ENCODE measurements at places on chromosomes 3 and 15.
A peak's percentile ranks its signal among the peaks of the same experiment; 100 is the strongest.

DNA sequence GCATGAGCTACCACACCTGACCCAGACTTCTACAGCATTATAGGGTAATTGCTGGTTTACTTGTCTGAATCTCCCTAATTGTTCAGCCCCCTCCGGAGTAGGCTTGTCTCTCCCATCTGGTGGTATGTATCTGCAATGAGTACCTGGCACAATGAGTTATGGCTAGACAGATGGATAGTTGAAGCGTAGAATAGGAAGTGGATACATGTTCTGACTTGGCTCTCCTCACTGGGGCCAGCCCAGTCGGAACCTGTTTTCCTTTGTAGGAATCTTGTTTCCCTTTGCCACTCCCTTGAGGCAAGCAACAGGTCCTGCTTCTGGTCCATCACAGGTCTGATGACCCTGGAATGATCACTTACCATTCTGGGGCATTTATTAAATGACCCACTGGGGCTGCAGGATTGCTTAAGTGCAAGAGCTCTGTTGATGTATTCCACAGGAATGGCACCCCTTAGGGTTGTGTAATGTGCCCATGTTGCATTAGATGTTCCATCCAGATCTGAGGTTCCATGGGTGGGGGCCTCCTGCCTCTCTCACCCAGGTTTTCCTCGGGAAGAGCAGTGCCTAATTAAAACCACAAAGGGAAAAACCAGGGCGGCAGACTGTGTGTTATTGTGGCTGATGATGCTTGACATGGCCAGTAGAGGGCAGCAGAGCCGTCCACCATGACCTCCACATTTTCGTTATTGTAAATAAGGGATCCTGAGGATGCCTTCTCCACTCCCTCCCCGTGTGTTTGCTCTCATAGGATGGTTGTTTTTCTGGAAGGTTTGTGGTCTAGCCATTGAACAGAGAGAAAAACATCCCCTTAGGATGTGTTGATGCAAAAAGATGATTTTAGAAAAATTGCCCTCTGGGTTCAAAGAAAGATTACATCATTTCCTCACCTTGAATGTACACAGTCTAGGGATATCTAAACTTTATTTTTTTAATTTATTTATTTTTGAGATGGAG, 58.0 kb downstream of the CMTM8 start:
- peak; percentile 69 for DNase-seq

GRCh38 chr3:11655196-11655928, 11.6 kb upstream of the VGLL4 start:
- DNase-seq = no peak

DNA sequence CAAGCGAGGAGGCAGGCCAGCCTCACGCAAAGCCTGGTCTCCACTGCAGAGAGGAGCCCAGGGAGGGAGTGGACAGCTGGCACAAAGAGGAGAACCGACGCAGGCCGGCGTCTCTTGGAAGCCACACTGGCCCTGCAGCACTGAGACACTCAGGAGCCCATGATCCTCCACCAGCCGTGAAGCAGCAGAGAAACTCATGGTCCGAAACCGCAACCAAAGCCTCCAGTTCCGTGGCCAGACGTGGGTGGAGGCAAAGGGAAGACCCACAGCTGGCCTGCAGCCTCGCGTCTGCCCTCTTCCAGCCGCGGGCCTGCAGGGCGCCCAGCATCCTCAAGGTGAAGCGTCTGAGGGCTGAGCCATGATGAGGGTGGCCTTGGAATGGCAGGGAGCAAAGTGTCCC, 62.2 kb upstream of the SEC61A1 start:
- no peak for DNase-seq

DNA sequence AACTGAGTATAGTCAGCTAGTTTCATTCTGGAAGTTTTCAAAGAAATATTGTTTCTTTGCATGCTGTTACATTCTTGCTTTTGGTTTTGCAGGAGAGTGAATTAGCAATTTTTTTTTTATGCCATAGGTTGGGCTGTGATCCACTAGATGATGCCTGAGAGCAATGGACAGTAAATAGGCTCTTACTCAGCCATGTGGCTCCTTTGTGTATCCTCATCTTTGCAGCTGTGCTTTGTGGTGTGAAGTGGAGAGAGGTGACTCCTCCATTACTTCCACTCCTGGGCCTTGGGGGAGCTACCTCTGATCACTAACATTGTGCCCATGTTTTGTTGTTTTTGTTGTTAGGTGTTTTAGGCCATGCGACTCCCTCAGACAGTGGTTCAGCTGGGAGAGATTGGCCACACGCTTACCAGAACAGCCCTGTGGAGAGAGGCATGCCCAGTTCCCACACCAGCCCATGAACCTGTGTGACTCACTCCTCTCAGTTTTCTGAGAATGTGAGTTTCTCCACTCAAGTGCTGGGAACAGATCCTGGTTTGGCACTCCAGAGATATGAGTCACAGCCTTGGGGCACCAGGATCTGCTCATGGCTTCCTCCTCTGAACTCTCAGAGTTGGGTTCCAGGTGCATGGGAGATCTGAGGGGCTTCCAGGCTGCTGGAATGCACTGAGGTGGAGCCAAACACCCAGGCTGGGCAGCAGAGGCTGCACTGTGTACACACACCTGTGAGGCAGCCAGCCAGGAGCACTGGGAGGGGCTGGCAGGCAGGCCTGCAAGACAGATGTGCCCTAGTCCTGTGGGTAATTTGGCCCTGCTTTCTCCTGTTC, 785.3 kb downstream of the ROBO2 start:
- no peak for DNase-seq

DNA sequence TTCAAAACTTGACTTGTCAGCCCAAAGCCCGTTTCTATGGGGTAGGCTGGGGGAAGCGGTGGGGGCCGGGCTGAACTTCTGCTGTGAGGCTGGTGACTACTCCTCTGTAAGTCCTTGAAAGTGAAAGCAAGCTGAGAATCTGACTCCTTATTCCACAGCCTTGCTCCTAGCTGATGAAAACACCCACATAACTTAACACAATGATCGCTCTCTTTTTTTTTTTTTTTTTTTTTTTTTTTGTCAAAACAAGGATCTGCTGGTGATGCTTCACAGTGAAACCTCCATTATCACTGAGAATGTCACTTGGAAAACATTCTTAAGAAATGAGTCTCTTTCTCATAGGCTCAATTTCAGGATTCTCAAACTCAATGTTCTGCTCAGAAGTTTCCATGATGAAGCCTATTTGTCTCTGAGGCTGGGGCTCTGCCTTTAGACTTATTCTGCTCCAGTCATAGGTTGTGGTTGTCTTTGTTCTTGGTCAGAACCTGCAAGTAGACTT, 31.4 kb upstream of the TKT start:
- DNase-seq = no peak

DNA sequence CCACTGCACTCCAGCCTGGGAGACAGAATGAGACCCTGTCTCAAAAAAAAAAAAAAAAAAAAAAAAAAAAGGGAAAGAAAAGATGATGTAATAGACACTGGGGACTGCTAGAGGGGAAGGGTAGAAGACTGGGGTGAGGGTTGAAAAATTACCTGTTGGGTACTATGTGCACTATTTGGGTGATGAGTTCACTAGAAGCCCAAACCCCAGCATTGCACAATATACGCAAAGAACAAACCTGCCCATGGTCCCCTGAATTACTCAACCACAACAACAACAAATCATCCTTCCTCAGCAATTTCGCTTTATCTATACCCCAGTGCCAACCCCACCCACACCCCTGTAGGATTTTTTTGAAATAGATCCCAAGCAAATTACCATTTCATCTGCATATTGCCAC, 13.5 kb downstream of the NIPA1 start:
- DNase-seq = no peak

DNA sequence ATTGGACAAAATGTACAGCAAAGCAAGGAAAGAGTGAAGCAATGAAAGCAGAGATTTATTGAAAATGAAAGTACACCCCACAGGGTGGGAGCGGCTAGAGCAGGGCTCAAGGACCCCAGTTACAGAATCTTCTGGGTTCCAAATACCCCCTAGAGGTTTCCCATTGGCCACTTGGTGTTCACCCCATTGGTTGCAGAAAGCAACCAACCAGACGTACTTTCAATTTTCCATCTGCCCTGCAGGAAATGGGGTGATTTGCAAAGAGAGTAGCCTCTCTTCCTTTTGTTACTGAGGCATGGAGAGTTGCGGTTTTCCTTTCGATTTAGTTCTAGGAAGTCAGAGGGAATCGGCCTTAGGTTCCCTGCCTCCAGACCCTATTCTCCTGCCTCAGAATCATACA, 2.4 kb downstream of the PML start:
- DNase-seq = no peak

DNA sequence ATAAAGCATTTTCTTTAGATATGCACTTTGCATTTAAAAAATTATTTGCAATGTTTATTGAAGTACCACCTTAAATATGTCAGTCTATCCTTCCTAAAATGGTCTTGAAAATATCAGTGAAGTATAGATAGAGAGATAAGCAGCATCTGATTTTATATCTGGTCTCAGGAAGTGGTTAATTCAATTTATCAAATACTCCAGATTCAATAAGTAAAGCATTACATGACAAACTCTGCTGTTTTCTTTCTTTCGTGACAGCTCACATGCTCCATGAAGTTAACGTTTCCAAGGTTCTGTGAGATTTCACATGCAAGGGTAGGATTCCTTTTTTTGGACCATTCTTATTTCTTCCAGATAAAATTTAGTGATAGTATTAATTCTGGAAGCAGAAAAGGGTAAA, 775.4 kb upstream of the ROBO1 start:
- DNase-seq = no peak

DNA sequence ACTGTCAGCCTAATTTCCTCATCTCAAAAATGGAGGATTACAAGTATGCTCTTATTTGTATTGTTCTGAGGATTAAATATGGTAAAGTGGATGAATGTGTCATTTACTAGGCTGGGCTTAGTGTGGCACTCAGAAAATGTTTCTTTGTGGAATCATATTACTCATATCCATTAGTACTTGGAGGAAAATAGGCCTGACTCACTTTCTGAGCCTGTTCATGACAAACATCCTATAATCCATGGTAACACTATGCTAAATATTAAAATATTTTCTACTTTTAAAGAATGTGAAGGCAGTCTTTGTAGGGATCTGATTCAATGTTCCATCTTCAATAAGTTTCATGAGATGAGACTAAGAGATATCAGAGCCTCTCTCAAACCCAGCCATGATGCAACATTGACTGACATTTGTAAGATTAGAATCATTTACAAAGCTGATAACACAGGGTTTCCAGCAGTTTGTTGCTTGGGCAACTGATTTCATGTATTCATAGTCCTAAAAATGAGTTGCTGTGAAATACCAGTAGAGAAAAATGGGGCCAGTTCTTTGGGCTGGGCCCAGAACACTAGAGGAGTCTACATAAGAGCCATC, 1048.5 kb downstream of the NTRK3 start:
- no peak for DNase-seq

DNA sequence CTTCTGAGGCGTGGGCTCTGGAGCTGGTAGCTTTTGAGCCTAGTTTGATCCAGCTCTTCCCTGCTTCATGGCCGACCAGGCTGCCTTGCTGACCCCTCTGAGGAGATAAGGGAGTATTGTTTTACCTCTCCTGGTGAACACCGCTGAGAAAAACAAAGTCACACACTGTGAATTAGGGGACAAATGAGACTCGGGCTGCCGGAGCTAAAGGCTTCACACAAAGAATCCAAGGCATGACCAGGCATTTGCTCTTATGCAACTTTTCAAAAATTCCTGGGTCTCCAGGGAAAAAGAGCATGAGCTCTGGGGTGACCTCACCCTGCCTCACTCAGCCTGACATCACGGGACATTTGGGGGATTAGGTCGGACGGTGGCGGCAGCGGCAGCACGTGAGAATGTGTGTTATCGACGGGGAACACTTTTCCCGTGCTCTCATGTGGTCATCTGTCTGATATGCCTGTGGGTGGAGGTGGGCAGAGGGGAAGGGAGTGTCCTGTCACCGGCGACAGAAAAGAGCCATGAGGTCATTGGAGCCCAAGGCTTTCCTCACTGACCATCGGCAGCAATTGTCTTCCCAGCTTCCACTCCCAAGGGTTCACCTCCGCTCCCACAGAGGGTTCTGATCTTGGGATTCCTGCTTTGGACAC, 61.0 kb downstream of the TMEM44 start:
- DNase-seq = no peak

- DNase-seq = no peak
Measured at GRCh38 chr15:62067448-62068044, 769 bp downstream of the C2CD4A start.

GRCh38 chr3:194800002-194800401, 114.3 kb downstream of the FAM43A start:
- DNase-seq = no peak

DNA sequence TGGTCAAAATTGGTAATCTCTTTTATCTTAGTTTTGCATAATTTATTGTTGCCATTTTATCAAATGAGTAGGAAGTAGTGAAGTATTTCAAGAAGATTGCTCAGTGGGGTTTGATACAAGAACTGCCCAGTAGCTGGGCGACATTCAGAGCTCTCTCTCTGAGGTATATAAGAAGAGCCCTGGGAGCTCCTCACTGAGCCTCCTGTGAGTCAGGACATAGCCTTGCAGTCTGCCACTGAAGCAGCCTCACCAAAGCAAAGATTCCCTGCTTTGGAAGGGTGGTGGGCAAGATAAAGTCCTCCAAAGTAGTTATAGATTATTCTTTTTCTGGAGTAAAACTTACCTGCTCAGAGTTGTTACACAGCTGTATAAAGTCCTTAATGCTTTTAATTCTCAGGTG, 26.1 kb downstream of the SKIL start:
- no peak for DNase-seq

DNA sequence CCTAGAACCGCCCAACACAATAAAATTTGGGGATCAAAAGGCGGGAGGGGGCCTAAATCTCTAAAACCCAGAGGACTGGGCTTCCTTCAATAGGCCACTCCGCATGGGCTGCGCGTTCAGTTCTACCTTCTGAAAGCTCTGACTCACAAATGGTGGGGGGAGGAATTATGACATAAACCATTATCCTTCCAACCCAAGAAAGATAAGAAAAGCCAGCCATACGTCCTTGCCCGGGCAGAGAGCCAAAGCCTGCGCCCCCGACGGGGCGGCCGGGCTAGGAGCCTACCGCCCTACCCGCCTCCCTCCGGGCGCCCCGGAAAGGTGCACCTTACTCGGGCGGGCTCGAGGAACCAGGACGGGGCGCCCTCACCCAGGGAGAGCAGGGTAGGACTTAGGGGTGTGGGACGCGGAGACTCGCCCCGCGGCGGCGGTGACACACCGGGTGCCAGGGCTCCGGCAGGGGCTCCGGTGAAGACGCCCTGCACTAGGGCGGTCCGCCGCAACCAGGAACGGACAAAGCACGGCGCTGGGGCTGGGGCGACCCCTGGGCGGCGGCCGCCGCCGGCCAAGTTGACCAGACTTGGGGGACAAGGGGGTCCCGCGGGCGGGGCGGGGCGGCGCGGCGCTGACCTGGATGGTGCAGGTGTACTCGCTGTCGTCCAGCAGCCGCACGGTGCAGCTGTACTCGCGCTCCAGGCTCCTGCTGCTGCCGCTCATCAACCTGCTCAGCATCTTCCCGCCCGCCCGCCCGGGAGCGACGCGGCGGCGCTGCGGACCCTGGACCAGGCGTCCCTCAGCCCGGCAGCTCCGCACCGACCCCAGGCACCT, 534 bp downstream of the FRMD5 start:
- DNase-seq = peak; percentile 70

DNA sequence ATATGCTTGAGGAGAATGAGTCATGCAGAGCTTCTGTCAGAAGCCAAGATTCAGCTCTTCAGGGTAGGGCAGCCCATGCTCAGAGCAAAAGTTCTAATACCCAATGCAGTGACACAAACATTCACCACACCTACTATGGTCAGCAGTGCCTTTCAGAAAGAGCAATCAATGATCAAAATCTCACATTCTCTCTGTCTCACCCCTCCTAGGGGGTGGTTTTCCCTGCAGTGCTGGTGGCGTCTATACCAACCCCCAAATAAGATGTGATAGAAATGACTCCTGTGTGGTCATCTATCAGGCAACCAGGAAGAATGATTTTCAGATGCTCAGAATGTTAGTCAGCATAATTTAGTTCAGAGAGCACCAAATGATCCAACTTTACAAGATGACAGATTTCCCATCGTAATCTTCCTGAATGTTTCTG, 385.3 kb downstream of the NTRK3 start:
- no peak for DNase-seq
